Fibroblast of villous mesenchyme (primary cell): ENCODE measurements at places on chromosomes 3 and 15.
A peak's percentile ranks its signal among the peaks of the same experiment; 100 is the strongest.

GRCh38 chr3:43013743-43014155, 34.6 kb downstream of the GASK1A start:
- DNase-seq, result no peak

DNA sequence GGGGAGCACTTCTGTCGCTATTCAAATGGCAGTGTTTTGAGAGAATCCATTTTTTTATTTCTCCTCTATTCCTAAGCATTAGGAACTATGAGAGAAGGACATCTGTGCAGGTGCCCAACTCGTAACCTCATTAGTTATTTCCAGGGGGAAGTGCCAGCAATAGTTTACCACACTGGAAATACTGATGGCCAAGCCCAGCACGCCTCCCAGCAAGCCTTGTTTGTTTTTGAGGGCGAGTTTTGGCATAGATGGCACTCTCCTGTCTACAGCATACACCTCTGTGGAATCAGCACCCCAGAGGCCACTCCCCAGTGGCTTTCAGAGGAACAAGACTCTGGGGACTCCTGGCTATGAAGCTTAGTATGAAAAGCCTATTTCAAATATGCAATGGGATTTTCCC, 36.6 kb downstream of the FAN1 start:
- no peak for DNase-seq

GRCh38 chr3:140809316-140809715, 131.5 kb downstream of the TRIM42 start:
- no peak for DNase-seq

DNA sequence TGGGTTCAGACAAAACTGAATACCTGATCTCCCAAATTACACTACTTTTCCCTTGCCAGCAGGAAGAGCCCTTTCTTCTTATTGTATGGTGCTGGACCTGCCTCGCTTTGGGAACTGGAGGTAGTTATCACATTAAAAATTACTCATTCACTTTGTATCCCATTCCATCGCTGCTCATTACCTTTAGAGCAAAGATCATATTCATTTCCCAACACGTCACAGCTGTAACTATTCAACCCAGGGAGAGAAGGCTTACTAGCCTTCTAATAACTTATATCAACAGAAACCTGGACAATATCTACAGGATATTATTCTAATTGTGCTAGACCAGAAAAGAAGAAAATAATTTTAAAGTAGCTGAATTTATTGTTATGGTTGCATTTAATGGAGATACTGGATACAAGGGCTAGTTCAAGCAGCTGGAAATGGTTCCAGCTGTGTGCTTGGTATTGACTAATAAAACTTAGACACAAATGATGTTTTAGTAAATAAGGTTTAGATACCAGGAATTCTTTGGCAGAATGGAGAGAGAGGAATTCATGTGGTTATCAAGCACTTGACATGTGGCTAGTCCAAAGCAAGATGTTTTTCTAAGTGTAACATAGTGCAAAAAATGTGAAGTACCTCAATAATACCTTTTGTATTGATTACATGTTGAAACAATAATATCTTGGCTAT, 656.3 kb downstream of the ROBO1 start:
- peak; percentile 17 for DNase-seq

DNA sequence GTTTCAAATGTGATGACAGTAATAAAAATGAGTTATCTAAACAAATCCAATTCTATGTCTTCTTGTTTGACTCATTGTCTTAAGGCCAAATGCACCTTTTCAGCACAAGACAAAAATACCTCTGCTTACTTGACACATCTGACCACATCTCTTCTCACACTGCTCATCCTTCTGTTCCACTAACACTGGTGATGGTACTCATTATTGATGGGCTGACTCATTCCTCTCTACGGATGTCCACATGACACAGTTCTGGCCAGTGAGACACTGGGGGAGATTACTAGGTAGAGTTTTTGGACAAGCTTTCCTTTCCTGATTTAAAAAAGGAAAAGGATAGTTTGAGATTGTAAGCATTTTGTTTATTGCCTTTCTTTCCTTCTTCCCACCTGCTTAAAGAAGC, 410.6 kb upstream of the THRB start:
- DNase-seq, result no peak

- DNase-seq, result no peak
These were observed 207.0 kb downstream of the SUCLG2 start for GRCh38 chr3:67447393-67447792.

GRCh38 chr3:189689625-189690024, 58.4 kb downstream of the TP63 start:
- no peak for DNase-seq

- peak; percentile 50 for DNase-seq
These were observed 15.5 kb upstream of the ATP1B3 start for GRCh38 chr3:141860766-141861513.

DNA sequence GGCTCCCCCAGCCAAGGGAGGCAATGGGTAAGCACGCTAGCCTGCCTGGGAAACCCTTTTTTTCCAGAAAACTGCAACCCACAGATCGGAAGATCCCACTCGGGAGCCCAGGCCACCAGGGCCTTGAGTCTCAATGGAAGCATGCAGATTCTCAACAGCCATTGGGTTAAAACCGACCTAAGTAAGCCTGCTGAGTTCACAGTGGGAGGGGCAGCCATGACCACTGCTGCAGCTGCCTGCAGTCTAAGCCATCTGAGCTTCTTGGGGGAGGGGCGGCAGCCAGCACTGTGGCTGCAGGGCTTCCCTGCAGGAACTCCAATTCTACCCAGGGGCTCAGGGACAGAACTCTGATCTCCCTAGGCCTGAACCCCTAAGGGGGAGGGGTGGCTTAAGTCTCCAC, 82.0 kb downstream of the DPPA2 start:
- no peak for DNase-seq

DNA sequence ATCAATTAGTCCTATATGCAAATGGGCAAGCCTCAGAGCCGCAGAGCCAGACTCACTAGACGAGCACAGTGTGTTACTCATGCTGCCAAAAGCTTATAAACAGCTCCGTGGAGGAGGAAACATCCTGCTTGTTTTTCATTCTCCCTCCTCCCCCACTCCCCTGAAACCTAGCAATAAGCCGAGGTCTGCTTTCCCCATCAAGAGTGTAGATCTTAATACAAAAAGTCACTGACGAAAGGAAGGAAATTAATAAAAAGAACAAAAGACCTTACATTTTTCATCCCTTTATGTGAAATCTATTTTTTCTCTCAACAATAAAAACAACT, 88.5 kb downstream of the XXYLT1 start:
- DNase-seq, result peak; percentile 87

DNA sequence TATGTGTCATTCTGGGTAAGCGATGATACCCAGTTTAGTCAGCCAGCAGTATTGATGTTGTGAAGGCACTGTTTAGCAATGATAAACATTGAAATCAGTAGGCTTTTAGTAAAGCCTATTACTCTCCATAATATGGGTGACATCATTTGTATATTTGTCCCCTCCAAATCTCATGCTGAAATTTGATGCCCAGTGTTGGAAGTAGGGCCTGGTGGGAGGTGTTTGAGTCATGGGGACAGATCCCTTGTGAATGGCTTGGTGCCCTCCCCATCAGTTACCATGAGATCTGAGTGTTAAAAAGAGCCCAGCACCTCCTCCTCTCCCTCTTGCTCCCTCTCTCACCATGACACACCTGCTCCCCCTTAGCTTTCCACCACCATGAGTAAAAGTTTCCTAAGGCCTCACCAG, 31.4 kb upstream of the FAN1 start:
- no peak for DNase-seq

GRCh38 chr3:166123576-166123975, 286.4 kb upstream of the BCHE start:
- no peak for DNase-seq

DNA sequence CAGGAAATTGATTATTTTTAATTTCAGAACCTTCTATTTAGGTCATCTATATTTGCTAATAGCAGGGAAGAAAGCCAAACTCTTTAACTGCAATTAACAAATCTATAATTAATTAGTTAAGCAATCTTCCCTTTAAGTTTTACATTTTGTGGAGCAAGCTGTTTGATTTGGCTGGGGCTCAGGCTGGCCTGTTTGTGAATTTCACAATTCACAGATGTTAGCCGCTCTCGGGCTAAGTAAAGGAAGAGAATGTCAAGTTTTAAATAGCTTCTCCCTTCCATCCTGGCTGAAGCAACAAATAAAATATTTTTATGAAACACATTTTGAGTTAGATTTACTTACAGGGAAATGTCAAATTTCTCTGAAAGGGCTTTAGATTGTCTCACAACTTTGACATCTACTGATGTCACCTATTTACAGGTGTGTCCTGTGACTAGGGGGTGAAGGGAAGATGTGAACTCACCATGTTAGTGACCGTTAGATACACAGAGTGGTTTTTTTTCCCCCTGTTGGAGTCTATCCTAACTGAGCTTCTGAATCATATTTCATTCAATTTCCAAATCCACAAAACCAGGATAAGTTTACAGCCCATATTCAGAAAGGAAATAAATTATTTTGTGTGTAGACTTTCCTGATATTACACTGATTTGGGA, 1.3 kb upstream of the TP63 start:
- DNase-seq, result peak; percentile 42

GRCh38 chr3:134007819-134008218, 21.9 kb downstream of the SLCO2A1 start:
- DNase-seq, result no peak

DNA sequence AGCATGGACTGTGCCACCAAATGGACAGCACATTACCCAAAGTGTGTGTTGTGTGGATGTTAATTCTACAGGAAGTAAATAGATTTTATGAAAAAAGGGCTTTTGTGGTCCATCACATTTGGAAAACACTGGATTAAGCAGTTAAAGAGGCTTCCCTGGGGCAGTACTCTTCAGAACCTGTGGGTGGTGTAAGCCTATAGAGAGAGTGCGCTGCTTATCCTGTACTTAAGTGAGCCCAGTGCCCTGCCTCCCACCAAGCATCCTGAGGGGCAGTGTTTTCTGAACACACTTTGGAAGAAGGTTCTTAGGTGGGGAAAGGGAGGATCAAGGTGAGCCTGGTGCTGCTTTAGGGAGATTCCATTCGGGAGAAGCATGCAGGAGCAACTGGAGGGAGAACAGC, 10.9 kb downstream of the TTLL3 start:
- DNase-seq, result no peak

DNA sequence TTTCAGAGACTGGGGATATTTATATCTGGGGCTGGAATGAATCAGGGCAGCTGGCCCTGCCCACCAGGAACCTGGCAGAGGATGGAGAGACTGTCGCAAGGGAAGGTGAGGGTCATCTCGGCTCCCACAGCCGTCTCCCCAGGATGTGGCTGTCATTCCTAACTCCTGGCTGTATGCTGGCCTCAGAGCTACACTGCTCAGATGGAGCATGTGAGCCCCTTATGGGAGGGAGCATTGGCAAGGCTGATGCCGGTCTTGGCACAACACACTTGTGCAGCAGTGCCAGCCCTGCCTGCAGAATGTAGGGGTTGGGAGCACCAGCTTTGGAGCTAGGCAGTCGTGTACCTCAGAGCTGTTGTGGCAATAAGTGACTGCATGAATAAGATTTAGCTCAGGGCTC, 5.2 kb downstream of the RCCD1 start:
- no peak for DNase-seq

DNA sequence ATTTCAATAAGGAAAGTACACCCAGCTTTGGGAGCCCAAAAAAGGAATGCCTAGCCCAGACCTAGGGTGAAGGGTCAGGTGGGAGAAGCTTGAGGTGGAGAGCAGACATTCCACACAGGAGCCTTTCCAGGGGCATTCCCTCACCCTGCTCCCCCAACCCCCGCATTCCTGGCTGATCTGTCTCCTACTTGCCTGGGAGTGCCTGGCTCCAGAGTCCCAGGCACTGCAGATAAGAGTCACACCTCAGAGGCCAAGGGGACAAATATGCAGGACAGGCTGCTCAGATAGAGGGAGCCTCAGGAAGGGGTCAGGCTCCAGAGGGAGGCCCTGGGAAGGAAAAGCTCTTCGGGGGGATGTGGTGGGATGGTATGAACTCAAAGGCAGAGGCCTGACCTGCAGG, 20.8 kb upstream of the HCN4 start:
- DNase-seq, result no peak

DNA sequence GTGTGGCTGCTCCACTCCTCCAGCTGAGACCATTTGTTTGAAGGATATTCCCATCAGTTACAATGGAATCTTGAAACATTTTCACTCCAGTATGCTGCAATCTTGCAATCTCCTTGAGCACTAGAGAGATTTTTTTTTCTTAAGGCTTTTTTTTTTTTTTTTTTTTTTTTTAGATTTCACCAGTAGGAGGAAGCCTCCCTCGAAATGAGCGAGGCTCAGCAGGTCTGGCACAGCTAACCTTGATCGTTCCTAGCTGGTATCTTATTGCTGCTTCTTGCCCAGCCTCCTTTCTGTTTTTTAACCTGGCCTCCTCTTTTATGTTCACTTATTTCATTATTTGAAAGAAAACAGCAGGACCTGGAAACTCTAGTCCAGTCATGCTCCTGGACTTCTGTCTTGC, 48.1 kb downstream of the RAP2B start:
- DNase-seq, result peak; percentile 27

- DNase-seq, result peak; percentile 12
These were observed 82.4 kb upstream of the HERC1 start for GRCh38 chr15:63915873-63916771.

GRCh38 chr15:68921926-68922325, 8.4 kb upstream of the SPESP1 start:
- no peak for DNase-seq

DNA sequence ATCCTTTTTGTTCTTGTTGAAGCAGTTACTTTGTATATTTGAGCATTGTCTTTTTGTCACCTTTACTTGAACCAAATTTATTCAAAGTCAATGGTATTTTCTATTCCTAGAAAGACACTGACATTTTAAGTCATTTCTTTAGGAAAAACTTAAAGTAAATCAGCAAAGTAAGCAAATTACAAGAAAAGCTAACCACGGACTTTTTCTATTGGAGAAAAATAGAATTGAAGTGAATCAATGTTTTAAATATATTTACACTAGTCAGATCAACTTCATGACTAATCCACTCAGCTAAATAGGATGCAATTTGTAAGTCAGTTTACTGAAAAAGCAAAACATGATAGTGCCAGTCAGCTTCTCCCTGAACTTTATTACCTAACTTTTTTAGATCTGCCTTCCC, 733.8 kb upstream of the ALCAM start:
- no peak for DNase-seq

- DNase-seq, result no peak
These were observed 5.4 kb downstream of the DNAH1 start for GRCh38 chr3:52321481-52321880.

- no peak for DNase-seq
These were observed at the start of gene SPINT1 for GRCh38 chr15:40843885-40844695. Gene SPINT1 (plus strand): TSS chr15:40844048. CDS start chr15:40844555, 507 bp downstream.

DNA sequence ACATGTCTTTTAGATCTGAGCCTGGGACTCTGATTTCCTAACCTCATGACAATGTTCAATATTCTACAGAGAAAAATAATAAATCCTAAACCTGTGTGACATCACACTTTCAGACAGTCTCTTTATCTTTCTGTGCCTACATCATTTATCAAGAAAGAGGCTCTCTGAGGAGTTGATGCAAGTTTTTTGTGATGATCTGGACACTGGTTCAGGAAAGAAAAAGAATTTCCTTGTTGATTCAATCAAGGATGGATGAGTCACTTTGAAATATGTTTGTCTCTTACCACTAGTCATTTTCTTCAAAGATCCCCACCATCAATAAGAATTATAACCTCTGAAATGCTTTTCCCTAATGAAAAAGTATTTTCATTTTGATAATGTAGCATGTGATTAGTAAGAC, 404.6 kb downstream of the WDR72 start:
- no peak for DNase-seq

- peak; percentile 46 for DNase-seq
These were observed at the start of gene LYSMD2 for GRCh38 chr15:51737522-51738305. Gene LYSMD2 (minus strand): TSS chr15:51737655. CDS start chr15:51737622, 33 bp downstream.
